ENCODE measurements at places on chromosomes 2 and 18. TPM values are rescaled to one million over a fixed set of nuclear protein-coding genes. Genes with fewer than 3 reads are reported as not detected.
A peak's percentile ranks its signal among the peaks of the same experiment; 100 is the strongest.

The CFAP53 gene
- total RNA-seq: 0.99 TPM

GRCh38 chr2:152470861-152471854 is 136.2 kb downstream of the FMNL2 start:
- DNase-seq: no peak

DNA sequence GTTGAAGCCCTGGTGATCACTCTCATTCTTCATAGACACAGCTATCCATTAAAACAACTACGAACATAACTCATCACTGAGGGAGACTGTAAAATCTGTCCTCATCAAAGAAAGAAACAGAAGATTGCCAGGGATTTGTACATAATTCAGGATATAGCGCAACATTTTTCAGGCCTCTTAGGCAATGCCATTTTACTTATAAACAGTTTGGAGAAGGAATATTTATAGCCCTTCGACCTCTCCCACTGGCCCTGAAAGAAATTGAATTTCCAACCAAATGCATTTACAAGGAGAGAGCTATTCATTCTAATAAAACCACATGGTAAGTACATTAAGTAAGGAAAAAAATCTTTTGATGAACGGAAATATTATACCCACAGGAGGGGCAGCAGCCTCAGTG is 295.0 kb downstream of the RAD51AP2 start:
- DNase-seq: no peak

- no peak for DNase-seq
Measured at GRCh38 chr2:175107146-175107545, 60.9 kb downstream of the ATF2 start.

DNA sequence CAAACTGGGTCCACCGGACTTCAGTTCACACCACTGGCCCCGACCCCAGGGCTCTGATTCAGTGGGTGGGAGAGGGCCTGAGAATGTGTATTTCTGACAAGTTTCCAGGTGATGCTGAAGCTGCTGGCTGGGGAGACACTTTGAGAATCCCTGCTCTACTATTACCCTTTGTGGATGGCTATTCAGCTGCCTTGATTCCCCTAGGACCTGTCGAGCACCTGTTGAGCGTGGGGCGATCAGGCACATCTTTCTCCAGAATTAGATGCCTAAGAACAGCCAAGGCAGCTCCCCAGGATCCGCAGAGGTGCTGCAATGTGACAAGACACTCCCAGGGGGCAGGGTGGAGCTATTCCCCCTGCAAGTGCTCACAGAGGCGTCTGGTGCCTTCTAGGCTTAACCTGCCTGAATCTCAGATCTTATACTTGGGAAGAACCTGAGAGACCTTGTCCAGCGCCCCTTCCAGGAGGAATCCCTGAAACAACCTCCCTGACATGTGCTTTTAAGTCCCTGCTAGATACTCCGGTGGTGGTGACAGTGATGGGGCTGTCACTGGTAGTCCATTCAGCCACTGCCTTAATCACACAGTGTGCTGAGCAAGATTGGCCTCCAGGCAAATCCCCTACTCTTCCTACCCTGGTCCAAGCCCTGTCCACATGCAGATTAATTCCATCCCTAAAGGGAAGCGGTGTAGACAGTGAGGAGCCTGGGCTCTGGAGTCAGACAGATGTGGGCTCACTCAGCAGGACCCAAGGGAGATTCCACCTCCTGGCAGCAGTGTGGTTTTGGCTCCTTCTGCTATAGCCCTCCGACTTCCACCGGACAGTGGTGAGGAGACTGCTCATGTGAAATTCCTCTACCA is 43.4 kb upstream of the OTOF start:
- DNase-seq: peak; percentile 5

GRCh38 chr2:139175510-139175909 is 395.3 kb upstream of the NXPH2 start:
- no peak for DNase-seq

The ACTR2 gene
- total RNA-seq: 67.3 TPM

DNA sequence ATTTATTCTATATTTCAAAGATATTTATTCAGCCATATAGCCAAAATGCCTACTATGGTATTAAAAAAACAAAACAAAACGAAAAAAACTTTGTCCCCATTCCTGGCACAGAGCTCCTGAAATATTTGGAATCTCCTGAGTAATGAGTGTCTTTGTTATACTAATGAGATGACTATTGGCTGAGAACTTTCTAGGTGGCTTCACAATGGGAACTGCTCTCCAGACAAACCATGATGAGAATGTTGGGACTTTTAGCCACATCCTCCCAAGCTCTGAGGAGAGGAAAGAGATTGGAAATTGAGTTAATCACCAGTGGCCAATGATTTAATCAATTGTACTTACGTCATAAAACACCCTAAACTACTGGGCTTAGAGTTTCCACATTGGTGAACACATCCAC is 631.8 kb upstream of the SETBP1 start:
- DNase-seq: no peak

The TEX51 gene
- not detected for total RNA-seq

GRCh38 chr2:132813422-132813821 is 143.4 kb upstream of the LYPD1 start:
- no peak for DNase-seq

The FRZB gene
- total RNA-seq: 2.0 TPM

DNA sequence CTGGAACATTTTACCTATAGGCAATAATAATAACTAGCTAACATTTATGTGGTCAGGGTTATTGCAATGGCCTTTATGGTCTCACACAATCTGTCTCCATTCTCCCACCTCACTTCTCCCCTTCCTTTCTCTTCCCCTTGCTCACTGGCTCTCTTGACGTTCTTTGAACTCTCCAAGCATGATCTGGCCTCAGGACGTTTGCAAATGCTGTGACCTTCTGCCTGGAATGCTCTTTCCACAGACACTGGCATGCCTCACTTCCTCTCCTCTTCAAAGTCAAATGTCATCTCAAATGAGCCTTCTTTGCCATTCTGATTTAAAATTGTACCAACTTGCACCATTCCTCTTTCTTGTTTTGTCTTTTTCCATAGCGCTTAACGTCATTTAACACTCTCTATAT is 25.3 kb upstream of the GCG start:
- DNase-seq: no peak

- no peak for DNase-seq
Measured at GRCh38 chr2:19769513-19769912, 132.3 kb downstream of the TTC32 start.

- DNase-seq: no peak
Measured at GRCh38 chr18:12474146-12474545, 66.4 kb downstream of the PRELID3A start.

DNA sequence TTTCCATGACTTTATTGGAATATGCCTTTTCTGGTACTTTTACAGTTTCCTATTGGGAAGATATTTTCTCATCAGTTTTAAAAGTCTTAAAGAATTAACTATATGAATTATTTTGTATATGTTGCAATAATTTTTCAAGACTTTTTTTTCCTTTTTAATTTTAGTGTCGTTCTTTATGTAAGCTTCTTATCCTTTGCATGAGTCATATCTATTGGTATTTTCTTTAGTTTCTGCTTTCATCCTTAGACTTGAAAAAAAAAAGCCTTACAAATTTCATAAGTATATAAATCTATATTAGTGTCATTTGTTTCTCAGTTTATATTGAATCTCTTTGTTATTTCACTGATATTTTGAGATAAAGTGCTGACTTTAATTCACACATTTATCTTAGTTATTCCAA is 94.9 kb downstream of the DSEL start:
- DNase-seq: peak; percentile 26

- DNase-seq: no peak
Measured at GRCh38 chr18:41532344-41533086, 422.5 kb upstream of the PIK3C3 start.

DNA sequence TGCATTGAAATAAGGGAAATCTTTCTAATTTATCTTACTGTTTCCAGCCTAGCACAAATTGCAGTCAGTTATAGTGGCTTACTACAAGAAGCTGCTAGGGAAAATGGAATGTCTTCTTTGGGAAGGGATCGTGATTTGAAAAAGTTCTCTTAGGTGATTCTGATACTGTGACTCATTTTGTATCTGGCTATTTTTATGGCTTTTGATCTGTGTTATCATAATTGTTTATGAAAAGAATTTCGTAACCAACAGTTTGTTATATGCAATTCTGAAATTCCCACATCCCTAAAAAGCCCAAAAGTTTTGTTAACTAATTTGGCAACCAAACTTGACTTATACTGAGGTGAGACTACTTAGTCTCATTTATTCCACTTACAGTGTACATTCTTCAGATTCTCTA is 12.4 kb downstream of the PTPN4 start:
- peak; percentile 22 for DNase-seq

DNA sequence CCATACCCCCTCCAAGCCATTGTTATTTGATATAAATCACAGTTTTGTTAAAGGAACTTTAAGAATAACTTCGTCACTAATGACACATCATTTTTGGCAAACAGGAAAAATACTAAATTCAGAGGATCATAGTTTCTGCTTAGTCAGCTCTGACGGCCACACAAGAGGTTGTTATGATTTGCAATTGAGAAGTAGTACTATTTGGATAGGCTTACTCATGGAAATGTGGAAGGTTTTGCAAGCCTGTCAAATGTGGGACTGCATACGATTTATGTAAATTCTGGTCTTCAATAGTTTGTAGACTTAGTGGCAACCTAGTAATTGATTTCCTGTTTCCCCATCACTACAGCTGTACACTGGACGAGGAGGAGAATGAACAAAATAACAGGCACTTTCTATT is 108.1 kb downstream of the ARHGEF33 start:
- DNase-seq: peak; percentile 99

DNA sequence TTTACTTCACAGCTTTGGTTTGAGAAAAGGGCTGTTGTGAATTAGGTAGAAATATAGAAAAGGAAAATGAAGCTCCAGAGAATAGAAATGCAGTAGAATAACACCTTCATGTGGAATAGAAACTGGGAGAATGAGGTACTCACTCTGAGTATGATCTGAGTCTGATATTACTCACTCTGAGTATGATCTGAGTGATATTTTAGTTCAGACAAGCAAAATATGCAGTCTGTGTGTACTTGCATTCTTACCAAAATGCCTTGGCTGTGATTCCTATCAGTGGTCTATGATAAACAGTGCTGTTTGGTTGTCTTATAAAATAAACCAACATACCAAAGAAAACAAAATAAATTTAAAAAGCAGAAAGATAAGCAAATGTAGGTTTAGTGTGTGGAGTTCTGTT is 487.6 kb downstream of the THSD7B start:
- DNase-seq: peak; percentile 72

DNA sequence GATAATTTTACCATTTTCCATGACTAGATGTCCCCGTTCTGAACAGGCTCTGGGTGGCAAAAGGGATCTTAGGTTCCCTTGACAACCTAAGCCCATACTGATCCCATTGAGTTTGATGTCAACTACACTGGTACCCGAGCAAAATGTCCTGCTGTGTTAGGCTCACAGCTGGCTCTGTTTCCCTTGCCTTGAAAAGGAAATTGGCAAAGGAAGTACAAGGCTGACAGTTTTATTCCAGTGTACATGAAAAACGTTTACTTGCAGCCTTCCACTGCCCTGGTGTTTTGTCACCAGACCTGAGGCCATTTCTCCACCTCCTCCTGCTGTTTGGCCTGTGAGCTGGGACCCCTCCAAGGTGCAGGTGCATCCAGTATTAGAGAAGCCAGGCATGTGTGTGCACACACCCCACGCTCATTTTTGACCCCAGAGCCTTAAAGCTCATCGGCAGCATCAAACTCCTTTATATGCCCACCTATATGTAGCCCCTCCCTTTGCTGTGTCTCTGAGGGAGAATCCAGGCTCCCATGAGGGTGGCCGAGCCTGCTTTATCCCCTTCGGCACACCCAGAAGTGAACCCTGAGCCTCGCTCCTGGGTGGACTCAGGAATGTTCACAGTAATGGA is 171.3 kb downstream of the NDUFA10 start:
- DNase-seq: no peak

The ACYP2 gene
- total RNA-seq: 22.1 TPM

GRCh38 chr2:161418715-161419637 is 2.9 kb downstream of the TBR1 start:
- DNase-seq: peak; percentile 19

DNA sequence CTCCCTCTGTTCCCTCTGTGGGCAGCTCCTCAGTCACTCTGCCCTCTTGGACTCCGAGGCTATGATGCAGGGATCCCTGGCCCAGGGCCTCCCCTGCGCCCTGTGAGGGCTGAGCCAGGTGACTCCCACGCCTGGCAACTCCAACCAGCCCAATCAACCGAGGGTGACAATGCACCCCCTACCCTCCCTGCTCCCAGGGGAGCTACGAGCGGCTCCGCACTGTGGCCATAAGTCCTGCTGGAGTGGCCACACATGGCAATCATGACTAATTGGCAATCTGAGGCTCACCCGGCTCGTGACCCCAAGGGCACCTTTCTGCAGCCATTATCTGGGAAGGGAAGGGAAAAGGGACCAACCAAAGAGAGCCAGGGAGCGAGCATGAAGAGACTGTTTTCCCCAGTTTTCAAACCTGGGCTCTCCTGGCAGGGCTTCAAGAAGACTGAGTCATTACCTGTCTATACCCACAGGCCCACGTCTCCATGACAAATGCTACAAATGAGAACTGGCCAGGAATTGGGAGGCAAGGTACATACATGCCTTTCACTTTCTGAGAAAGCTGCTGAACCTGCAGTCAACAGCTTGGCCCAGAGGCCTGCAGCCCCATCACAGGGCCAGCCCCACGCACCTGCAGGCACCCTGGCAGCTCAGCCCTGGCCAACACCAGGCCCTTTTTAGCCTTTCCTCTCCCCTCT is 45.1 kb downstream of the RPL31 start:
- no peak for DNase-seq

The METTL8 gene
- total RNA-seq: 10.8 TPM

GRCh38 chr2:151087377-151087776 is 174.3 kb downstream of the RBM43 start:
- DNase-seq: no peak

The FBXO36 gene
- 3.5 TPM for total RNA-seq

GRCh38 chr18:79479761-79480161 is 84.0 kb downstream of the NFATC1 start:
- no peak for DNase-seq

GRCh38 chr2:207150284-207150683 is 15.5 kb downstream of the KLF7 start:
- no peak for DNase-seq

- DNase-seq: no peak
Measured at GRCh38 chr18:69958422-69958821, 10.7 kb upstream of the CD226 start.

DNA sequence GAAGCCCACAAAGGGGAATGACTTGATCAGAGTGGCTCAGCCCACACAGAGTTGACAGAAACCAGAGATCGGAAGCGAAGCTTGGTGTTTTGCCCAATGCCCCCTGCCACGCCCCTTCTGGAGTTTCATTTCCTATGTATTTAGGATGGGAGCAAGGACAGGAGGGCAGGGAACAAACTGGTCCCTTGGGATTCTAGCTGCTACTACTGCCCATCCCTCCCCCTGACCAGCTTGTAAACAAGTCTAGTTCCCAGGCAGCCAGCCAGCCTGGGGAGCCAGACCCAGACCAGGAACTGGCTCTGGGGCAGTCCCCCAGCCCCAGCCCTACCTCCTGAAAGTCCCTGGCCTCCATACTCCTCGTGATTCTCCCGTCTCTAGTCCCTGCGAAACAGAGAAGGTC is 8.3 kb downstream of the WNT6 start:
- no peak for DNase-seq

DNA sequence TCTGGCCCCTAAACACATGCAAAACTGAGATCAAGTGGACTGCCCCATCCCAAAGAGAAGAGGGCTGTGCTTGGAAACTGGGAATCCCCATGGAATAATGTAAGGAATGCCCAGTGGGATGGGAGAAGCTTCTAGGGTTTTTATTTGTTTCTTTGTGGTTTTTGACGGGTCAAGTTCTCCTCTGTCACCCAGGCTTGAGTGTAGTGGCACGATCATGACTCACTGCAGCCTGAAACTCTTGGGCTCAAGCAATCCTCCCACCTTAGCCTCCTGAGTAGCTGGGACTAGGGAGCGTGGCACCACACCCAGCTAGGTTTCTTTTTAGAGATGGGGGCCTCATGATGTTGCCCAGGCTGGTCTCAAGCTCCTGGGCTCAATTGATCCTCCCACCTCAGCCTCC is 101.7 kb upstream of the ZSWIM2 start:
- peak; percentile 5 for DNase-seq

Measured in fibroblast of lung (primary cell).